ENCODE measurements at places on chromosomes 3 and 15.

- DNase-seq, result no peak
Observed at GRCh38 chr3:17915341-17915740, 172.9 kb upstream of the TBC1D5 start.

- DNase-seq, result no peak
Observed at GRCh38 chr15:69660658-69661405, 208.2 kb downstream of the RPLP1 start.

DNA sequence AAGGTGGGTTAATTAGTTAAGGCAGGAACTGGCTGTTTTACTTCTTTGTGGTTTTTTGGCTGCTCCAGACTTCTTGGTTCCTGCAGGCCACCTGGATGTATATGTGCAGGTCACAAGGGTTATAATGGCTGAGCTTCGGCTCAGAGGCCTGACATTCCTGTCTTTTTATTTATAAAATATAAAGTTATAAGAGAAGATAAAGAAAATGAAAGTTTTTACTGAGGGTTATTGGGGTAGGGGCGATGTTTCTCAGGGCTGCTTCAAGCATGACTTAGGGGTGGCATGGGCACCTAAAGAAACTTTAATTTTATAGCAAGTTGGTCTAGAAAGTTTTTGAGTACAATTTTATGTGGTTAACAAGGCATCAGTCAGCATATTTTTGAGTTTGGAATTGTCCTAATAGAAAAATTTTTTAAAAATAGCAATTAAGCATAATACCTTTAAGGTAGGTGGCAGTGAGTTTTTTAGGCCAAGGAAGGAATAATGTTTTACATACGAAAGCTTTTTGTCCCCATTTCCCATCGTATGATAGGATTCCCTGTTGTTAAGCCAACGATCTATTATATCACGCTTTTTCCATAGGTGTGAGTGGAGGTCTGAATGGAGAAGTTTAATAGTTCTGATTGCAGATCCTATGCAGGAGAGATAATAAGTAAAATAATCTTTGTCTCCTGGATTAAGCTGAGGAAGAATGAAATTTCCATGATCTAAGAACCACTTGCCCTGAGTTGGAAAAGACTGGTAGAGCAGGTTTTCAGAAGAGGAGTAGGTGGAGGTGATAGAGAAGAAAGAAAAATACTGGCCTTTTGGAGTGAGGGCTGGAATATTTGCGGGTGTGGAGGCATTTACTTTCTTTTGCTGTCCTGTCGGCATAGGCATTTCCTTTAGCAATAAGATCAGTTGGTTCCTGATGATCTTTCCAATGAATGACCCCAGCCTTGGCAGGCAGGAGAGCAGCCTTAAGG lies 10.1 kb downstream of the STRIT1 start:
- DNase-seq, result no peak

DNA sequence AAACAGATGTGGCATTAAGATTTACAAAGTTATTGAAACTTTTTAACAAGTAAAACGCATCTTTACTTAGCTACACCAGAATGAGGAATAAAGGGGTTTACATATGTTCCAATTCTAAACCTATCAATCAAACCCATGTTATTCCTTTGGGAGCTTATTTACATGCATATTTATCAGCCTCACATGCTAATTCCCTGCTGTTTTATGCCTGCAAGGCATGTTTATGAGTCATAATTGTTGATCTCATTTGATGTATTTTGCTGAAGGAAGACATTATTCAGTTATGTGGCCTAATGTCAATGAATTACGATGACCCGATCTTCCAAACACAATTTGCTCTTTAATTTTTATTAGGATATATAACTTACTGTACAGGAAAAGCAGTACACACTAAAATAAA lies 272.9 kb downstream of the TBC1D5 start:
- no peak for DNase-seq

- no peak for DNase-seq
Observed at GRCh38 chr15:47862402-47862801, 145.1 kb downstream of the SEMA6D start.

- no peak for DNase-seq
Observed at GRCh38 chr3:146464783-146465182, 4.6 kb downstream of the PLSCR2 start.
